ENCODE measurements at places on chromosomes 11 and 22.

DNA sequence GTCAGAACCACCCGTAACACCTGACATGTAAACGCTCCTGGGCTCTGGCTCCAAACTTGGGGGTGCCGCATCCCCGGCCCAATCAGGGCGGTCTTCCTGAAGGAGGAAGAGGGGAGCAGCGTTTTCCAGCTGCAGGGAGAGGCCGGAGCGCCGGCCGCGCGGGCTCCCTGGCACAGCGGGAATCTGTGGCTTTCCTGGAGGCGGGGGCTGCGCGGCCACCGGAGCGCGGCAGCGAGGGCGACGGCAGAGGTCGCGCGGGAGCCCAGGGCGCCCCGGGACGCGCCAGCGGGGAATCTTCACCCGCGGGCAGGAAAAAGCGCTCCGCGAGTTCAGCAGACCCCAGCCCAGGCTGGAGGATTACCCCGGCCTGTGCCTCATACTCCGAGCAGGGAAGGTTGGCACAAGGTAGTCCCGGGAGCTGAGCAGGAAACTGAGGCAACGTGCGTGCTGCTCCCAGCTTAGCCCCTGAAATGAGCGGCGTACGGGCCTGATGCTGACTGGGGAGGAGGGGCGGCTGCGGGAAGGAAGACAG, 600 bp upstream of the ESAM start:
- no peak for DNase-seq

GRCh38 chr11:67663532-67664212, 10.8 kb downstream of the ALDH3B2 start:
- DNase-seq = no peak

DNA sequence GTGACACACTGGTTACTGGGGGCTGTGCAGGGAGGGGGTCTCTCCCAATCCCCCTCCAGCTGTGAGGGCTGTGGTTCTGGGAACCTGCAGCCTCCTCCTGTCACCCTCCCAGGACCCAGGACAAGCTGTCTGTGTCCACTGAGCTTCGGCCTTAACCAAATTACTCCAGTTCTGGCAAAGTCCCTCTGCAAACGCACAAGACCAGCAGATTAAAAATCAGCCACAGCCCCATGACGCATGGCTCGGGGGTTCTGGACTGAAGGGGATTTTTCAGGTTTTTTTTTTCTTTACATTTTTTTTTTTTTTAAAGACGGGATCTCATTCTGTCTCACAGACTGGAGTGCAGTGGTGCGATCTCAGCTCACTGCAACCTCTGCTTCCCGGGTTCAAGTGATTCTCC, 32.2 kb upstream of the A4GALT start:
- no peak for DNase-seq

GRCh38 chr22:38860283-38861169, 11.5 kb downstream of the CBX6 start:
- DNase-seq = no peak

- no peak for DNase-seq
Measured at GRCh38 chr22:42623301-42623751, 8.6 kb upstream of the POLDIP3 start.

GRCh38 chr11:67436459-67437081, 912 bp downstream of the PTPRCAP start:
- DNase-seq = peak; percentile 68

Data from stimulated activated CD4-positive, alpha-beta T cell treated with anti-CD3 and anti-CD28 coated beads, Interleukin-1b, Interleukin-23, amount 100 ng/mL, for 4 hours (primary cell).